NCI-H1694 treated with DMSO at 0.1 percent for 48 hours (cell line): ENCODE measurements at places on chromosomes 2 and 18.

GRCh38 chr18:36326771-36327170 lies 29.3 kb downstream of the FHOD3 start:
- DNase-seq = no peak

DNA sequence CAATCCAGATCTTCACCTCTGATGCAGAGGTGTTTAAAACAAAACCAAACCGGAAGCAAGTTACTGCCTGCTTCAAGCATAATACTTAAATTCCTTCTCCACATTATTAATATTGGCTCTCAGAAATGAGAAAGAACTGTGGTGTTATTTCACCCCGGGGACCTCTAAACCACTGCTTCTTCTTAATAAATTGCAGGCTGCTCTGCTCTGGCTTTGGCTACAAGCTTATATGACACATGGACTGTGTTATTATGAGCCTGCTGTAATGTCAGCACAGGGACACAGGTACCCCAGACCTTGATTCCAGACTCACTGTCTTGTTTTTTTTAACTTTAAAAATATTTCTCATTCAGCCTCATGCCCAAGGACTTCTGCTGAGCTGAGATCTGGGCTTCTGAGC lies 45.1 kb downstream of the ST6GAL2 start:
- DNase-seq = no peak

DNA sequence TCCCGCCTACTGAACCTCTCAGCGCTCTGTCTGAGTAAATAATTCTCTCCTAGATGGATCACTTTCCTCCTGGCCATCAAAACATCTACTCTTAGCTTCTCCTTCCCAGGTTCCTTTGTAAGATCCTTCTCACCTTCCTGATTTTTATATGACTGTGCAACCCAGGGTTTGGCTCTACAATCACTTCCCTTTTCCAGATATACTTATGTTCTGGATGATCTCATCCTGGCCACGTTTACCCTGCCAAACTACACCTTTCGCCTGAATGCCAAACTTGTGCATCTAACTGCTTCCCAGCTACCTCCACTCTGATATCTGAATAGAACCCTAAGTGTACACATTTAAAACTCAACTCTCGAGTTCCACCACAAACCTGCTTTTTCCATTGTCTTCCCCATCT lies 290.5 kb upstream of the REV1 start:
- DNase-seq = no peak

DNA sequence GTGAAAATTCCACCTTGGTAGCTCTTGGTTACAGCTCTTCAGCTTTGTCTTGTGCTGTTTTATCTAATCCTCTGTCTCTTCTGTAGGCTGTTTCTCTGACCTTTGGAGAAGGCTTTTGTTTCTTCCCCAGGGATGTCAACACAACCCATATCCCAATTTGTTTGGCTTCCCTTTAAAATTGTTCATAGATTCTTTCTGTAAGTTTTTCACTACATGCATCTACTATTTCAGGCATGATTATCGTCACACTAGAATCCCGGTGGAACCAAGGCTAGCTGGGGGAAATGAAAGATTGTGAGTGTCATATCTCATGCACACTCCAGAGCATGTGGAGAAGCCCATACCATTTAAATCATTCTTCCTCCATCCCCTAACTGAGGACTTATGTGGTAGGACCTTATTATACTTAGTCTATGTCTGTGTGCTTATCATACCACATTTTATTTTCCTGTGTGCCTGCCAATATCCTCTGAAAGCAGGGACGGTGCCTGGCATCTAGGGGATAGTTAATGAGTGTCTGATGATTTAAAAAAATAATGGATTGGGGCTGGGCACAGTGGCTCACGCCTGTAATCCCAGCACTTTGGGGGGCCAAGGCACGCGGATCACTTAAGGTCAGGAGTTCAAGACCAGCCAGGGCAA lies 59.9 kb downstream of the CRIM1 start:
- DNase-seq = no peak

GRCh38 chr2:74843433-74843832 lies 9.5 kb downstream of the HK2 start:
- DNase-seq = no peak

- DNase-seq = no peak
Observed at GRCh38 chr18:79252904-79253633, 142.7 kb upstream of the NFATC1 start.

DNA sequence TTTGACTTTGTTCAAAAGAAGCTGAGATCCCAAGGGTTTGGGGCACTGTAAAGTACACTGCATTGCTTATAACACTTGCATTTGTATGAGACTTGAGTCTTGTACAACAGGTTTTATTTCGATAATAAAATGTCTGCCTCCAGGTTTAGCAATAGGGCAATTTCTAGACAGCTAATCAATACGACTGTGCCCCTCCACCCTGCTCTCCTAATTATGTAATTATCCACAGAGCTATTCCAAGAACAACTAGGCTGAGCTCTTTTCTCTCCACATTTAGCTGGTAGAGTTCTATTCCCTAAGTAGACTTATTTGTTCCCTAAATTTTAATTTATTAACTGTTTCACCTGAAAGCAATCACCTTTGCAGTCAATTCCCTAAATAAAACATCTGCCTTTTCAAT lies 52.9 kb upstream of the LINC00305 start:
- no peak for DNase-seq

DNA sequence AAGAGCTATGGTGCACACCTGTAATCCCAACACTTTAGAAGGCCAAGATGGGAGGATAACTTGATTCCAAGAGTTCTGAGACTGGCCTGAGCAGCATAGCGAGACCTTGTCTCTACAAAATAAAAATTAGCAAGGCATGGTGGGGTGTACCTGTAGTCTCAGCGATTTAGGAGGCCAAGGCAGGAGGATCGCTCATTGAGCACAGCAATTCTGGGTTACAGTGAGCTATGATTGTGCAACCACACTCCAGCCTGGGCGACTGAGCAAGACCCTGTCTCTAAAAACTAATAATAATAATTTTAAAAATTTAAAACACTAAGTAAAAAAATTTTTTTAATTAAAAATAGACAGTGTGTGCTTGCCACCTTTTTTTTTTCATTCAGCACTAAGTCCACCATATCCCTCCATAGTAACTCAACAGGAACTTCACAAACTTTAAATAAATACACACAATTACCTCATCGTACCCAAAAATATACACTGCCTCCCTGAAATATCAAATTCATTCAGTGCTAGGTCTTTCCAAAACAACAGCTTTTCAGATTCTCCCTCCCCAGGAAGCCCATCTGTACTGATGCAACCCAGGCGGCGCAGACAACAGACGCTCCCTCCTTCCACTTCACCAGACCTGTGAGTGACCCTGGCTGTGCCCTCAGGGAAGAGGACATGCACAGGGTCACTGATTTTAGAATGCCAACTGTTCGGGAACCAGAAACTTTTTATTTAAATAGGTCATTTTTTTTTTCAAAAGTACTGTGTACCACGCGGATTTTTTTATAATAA lies 29.6 kb downstream of the FAM168B start:
- DNase-seq = peak; percentile 31

DNA sequence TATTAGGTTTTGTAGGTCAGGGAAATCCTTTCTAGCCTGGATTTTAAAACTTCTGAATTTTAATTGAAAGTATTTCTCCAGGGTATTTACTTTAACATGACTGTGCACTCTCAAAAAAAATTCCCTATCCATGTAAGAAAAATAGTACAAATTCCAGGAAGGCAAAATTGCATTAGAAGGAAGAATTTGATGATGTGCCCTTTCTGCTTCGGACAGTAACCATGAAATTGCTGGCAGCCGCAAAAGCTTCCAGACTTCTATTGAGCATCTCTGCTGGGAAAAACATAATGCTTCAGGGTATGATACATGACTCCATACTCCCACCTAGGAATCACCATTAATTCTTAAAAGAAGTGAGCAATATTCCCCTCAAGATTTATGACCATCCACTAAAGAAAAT lies 17.2 kb upstream of the KLF7 start:
- DNase-seq = no peak

- no peak for DNase-seq
Observed at GRCh38 chr2:85899284-85899683, 10.5 kb upstream of the ST3GAL5 start.

DNA sequence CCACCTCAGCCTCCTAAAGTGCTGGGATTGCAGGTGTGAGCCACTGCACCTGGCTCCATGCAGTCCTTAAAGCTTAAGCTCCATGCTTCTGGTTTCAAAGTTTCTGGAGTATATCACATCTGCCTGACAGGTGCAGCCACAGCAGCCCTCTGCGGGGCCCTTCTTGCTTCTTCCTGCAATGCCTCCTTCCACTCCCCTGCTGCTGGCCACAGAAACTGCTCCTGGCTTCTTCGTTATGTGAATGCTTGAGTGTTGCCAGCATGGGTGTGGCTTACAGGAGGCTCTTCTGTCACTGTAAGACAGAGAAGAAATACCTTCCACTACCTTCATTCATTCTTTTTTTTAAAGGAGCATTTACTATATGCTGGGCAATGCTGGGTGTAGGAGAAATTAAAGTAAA lies 10.1 kb upstream of the CCBE1 start:
- no peak for DNase-seq

DNA sequence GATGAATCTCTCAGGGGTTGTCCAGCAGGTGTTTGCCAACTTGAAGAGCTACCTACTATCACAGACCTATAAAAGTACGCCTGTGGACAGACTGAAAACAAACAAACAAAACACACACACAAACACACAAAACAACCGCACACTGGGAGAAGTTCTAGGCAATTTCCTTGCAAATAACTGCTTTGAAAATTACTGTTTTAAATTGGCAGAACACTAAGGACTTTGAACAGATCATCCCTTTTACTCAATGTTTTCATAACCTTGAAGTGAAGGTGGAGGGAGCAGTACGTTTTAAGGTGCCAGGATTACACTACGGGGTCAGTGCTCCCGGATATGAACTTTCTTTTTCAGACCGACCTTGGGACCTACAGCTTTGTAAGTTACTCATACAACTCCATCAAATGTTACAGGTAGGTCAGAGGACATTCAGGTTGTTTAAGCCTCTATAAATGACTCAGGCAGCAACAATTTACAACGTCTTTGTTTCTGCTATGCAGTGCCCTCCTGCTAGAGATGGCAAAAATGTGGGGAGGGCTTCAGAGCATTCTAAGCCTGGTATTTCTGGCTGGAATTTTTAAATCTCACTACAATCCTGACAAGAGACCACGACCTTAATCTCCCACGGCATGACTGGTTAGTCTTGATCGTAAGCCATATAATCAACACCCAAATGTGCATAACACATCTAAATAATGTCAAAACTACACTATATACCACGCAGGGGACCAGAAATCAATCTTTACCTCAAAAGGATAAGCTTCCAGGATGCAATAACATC lies 1.4 kb upstream of the SLC20A1 start:
- no peak for DNase-seq

- peak; percentile 32 for DNase-seq
Observed at GRCh38 chr18:3448838-3449511, 997 bp upstream of the TGIF1 start.

- no peak for DNase-seq
Observed at GRCh38 chr2:68980956-68981355, 6.5 kb downstream of the GKN1 start.

GRCh38 chr2:28413152-28413898 lies 20.7 kb downstream of the FOSL2 start:
- DNase-seq = peak; percentile 3

GRCh38 chr2:193520709-193521458 lies 1326.2 kb upstream of the TMEFF2 start:
- DNase-seq = no peak

DNA sequence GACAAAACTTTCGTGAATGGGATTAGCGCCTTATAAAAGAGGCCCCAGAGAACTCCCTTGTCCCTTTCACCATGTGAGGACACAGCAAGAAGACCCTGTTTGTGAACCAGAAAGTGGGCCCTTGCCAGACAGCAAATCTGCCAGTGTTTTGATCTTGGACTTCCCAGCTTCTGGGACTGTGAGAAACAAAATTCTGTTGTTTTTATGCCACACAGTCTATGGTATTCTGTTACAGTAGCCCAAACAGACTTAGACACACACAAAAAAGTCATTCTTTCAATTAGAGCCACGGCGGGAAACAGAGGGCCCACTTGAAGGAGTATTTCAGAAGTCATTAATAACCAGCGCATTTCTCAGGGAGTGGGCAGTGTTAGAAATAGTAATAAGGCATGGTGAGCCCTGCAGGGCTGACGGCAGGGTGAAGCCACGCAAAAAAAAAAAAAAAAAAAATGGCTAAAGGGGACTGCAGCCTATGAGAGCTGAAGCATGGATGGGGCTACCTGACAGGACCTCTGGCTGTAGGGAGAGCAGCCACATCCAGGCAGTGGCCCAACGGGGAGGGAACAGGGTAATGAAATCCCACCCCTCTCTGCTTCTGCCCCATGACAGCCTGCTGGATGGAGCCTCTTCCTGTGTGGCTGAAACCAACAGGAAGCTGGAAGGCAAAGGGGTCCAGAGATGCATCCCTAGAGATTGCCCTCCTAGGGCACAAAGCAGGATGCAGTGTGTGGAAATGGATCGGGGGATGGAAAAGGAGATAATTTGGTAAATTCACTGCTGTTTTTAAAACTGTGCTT lies 189.3 kb downstream of the KCNS3 start:
- no peak for DNase-seq

DNA sequence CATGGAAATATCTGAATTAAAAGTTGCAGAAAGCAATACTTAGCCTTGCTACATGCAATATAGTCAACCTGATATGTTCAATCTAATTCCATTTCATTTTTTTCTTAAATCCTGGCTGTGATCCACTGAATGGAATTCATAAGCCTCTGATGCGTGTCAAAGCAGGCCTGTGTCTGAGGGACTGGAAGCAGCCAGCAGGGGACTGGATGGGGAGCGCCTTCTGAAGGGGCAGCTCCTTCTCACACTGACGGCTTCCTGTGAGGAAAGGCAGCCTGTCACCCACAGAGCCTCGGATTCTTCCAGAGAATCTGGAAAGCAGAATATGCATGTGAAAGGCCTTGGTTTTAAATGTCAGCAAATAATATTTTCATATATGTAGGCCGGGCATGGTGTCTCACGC lies 73.5 kb downstream of the KCNF1 start:
- DNase-seq = peak; percentile 85

GRCh38 chr2:239937866-239938640 lies 87.1 kb downstream of the NDUFA10 start:
- no peak for DNase-seq

DNA sequence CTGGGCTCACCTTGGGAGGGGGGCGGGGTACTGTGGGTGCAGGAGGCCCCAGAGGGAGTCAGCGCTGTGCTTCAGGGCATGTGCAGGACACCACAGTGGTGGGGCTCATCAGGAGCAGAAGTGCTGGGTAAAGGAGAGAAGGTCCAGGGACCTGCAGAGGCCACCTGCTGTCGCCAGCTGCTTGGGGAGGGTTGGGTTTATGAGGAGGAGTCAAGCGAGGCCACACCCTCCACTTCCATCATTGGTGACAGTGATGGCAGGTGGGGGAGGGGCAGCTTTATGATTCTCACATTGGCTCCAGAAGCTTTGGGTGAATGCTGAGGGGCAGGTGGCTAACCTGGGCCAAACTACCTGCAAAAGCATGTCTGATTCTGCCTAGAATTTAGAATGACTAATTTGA lies 392.6 kb downstream of the HRH4 start:
- DNase-seq = no peak

DNA sequence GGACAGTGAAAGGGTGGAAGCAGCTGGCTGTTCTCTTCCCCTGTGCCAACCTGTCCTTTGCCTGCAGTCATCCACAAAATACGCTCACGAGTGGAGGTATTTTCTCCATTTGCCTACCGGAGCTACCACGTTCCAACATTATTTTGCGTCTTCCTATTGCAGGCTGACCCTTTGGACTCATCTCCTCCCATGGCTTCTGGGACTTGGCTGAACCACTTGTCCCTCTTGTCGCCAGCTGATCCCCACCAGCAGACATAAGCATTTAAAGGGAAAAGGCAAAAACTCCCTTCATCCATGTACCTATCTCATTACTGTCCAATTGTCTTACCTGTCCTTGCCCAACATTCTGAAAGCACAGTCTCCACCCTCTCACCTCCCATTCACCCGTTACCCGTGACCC lies 13.0 kb downstream of the C2orf74 start:
- DNase-seq = no peak

GRCh38 chr2:170073288-170073687 lies 104.7 kb upstream of the MYO3B start:
- peak; percentile 44 for DNase-seq
